ENCODE measurements at places on chromosomes 4 and X.
A peak's percentile ranks its signal among the peaks of the same experiment; 100 is the strongest.

- DNase-seq: no peak
Observed at GRCh38 chr4:108683479-108683878, 33.1 kb downstream of the OSTC start.

DNA sequence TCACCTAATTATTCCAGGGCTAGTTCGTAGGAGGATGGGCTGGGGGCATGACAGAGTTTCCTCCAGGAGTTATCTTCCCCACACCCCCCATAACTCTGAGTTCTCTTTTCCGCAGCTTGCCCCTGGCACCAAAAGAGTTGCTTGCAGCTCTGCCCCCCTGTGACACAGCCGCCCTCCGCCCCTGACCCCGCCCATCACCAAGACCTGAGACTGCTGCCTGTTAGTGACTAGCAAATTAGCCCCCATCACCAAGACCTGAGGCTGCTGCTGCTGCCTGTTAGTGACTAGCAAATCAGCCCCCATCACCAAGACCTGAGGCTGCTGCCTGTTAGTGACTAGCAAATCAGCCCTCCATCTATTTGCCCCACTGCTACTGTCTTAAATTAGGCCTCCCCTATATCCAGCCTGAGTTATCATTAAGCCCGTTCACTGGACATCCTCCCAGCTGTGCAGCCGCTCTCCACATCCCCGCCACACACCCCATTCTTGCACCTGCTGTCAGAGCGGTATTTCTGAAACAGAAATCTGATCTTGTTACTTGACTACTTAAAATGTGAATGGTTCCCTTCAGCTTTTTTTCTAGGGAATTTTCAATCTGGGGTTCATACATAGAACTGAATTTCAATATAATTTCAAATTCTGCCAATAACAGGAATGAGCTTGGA lies 1.5 kb upstream of the PAPSS1 start:
- peak; percentile 44 for DNase-seq

DNA sequence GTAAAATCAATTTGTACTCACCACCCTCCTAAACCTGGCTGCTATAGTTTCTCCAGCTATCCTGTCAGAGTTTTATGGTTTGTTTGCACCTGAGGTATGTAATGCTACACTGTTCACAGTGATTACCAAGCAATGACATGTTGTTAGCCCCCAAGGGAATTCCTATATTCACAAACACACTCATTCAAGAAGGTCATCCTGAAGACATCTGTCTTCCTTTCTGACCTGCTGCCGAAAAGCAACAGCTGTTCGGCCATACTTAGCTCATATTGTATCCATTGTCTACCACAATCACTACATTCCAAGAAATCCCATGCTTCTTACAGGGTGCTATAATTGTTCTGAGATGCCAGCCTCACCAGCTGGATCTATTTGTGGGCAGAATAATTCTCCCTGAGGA lies 160.1 kb upstream of the GYPA start:
- no peak for DNase-seq

DNA sequence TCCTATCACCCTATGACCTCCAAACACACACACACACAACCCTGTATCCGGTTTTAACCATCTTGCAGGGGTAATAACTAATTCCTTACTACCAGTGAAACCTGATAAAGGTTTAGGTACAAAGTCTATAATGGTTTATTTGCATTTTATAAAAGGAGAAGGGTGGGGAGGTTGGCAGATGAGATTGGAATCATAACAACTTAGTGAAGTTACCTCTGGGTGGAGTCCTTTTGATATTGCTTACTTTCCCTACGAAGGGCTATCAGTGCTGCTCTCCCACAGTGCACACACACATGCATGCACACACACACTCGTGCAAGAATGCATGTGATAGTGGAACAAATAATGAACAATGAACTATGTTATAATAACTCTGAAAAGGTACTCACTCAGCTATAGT lies 56.1 kb downstream of the CCSER1 start:
- no peak for DNase-seq

DNA sequence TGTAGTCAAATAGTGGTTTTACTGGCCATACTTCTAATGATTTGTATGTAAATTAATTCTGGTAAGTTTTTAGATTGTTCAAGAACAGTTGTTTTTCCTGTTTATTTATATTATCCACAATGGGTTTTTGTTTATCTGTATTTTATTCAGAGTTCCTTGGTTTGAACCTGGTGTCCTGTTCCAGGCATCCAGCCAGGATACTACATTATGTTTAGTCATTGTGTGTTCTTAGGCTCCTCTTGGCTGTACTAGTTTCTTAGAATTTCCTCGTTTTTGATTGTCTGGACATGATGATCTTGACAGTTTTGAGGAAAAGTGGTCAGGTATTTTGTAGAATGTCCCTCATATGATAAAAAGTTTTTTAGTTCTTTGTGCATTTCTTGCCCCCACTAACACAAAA lies 7.8 kb downstream of the TIGD2 start:
- no peak for DNase-seq

- no peak for DNase-seq
Observed at GRCh38 chr4:38050560-38051350, 90.6 kb downstream of the PTTG2 start.

GRCh38 chrX:115949900-115950822 lies 220.4 kb upstream of the AGTR2 start:
- DNase-seq: no peak

GRCh38 chr4:164442180-164442579 lies 311.8 kb upstream of the SMIM31 start:
- no peak for DNase-seq

- DNase-seq: no peak
Observed at GRCh38 chr4:113537203-113537602, 224.3 kb downstream of the CAMK2D start.

DNA sequence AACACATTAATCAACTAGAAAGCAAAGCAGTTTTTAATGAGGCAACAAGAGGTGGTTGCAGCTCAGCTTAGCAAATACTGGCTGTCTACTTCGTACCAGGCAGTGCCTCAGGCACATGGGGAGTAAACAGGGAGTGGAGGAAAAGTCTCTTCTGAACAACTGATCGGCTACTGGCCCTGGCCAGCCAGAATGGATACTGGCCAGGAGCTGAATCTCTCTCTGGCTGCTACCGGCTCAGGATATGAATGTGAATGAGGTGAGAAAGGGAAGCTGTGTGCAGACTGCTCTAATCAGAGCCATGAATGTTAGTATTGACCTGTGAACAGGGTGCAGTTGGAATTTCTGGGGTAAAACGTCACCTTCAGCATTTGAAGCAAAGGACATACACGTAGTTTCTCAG lies 77.3 kb downstream of the STK32B start:
- no peak for DNase-seq

DNA sequence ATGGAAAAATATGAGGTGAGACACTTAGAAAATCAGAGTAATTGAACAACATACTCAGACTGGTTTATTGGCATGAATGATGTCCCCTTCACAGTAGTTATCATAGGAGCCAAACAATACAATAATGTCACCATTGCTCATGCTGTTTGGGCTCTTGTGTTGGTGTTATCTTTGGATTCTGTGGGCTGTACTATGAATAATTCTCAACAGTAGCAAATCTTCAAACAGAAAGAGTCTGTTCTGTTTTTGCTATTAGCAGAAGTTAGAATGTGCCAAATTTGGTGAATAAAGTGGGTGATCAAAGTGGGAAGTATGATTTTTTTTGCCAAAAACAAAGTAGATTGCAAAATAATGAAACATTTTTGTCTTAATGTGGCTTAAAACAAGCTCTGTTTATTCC lies 58.3 kb downstream of the GRID2 start:
- DNase-seq: no peak
